ENCODE measurements at places on chromosomes 2 and 18.
A peak's percentile ranks its signal among the peaks of the same experiment; 100 is the strongest.

GRCh38 chr2:134721596-134721995 is 2.8 kb upstream of the TMEM163 start:
- DNase-seq: no peak

- DNase-seq: no peak
Measured at GRCh38 chr2:235564884-235565530, 71.2 kb downstream of the AGAP1 start.

GRCh38 chr2:30366199-30366691 is 80.8 kb upstream of the LCLAT1 start:
- no peak for DNase-seq

DNA sequence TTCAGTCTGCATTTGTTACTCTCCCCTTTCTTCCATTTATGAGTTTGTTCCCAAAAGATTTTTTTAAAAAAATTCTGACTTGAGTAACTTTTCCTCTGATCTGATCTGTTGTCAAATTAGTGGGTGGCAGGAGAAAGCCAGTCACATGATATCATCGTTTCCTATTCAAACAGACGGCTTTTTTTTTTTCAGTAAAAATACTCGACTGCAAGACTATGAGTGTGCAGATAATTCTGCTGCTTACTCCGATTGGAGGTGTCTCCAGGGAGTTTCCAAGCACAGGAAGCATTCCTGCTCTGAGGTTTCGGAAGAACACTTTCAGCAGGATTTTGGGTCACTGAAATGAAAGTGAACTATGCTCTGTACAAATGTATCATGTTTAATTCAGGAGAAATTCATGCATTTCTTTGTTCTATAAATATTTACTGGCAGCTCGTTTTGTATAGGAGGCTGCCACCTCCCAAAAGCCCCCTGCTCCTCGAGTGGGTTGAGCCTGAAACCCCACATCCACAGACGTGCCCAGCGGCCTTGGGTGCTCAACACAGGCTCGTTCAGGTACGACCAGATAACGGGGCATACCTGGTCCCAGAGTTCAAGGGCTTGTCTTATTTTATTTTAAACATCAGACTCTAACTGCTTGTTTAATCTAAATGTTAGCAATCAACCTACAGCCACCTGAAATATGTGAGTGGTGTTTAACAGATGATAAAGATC is 126.9 kb upstream of the ZNF516 start:
- DNase-seq: no peak

DNA sequence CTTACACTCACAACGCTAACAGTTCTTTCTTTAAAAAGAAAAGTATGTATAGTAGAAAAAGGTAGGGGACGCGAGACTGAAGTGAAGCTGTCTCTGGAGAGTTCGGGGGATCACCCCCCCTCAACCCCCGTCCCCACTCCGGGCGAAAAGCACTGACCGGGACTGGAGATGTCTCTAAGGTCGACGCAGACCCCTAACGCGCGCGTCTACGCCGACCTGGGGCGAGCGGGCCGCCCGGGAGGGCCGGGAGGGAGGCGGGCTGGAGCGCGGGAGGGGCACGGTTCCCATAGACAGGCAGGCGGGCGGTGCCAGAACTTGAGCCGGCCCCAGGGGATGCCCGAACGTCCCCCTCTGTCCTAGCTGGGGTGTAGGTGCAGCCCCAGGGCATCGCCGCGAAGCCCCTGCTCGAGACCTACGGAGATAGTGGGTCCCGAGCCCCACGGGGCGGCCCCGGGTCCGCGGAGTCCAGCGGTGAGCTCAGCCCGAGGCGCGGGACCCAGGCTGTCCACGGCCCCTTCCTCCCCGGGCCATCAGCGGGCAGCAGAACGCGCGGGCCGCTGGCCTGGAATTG is 82.2 kb downstream of the CHRNA1 start:
- peak; percentile 50 for DNase-seq

DNA sequence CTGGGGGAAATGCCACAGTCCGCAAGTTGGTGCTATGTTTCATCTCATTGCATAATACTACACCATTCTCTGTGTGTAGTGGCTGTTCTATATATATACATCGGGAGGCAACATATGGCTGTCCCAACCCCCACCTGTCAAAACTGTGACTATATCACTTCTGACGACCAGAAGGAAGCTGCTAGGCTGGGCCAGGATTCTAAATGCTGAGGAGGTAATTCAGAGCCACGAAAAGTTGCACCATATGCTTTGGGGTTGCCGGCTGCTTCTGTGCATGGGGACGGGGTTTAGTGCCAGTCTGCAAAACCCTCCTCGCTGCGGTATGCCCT is 117.3 kb downstream of the MSH2 start:
- DNase-seq: peak; percentile 97

DNA sequence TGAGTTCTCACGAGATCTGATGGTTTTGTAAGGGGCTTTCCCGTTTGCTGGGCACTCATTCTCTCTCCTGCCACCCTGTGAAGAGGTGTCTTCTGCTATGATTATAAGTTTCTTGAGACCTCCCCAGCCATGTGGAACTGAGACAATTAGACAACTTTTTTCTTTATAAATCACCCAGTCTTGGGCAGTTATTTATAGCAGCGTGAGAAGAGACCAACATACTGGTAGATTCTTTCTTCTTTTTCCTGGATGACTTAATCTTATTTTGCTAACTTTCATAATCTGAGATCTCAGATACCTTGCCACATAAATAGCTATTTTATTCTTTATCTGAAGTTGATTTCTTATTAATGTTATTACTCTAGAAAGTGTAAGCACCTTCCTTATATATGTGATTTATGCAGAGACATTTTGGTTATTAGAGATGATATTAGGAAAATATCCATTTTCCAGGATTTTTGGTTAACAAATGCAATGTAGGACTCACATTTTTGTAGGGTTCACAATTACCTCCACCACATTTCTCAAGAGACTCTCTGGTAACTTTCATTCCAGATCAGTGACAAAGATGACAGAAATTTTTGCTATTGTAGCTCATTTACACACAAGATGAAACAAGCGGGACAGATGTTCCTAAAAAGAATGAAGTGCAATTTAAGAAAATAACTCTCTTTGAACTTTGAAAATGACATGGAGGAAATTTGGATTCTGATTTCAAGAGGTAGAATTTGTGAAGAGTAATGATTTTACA is 97.9 kb upstream of the RND3 start:
- DNase-seq: no peak

GRCh38 chr2:8691859-8692437 is 10.1 kb downstream of the ID2 start:
- no peak for DNase-seq

DNA sequence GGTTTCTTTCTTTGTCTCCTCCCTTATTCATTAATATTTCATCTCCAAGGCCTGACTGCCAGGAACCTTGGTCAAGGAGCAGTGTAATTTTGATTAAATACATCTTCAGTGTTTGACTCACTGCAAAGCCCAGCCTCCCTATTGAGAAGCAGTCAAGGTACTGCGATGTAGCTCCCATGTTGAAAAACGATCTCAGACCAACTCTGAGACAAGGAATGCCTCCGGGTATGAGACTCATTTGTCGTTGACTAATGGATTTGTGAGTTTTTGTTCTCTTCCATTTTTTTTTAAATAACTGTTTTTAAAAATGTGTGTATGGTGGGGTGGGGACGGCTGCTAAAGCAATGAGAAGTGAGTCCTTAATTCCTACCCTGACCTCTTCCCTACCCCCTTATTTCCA is 361.6 kb downstream of the SOX11 start:
- no peak for DNase-seq

- DNase-seq: peak; percentile 81
Measured at GRCh38 chr2:88590998-88591613, 36.2 kb downstream of the EIF2AK3 start.

DNA sequence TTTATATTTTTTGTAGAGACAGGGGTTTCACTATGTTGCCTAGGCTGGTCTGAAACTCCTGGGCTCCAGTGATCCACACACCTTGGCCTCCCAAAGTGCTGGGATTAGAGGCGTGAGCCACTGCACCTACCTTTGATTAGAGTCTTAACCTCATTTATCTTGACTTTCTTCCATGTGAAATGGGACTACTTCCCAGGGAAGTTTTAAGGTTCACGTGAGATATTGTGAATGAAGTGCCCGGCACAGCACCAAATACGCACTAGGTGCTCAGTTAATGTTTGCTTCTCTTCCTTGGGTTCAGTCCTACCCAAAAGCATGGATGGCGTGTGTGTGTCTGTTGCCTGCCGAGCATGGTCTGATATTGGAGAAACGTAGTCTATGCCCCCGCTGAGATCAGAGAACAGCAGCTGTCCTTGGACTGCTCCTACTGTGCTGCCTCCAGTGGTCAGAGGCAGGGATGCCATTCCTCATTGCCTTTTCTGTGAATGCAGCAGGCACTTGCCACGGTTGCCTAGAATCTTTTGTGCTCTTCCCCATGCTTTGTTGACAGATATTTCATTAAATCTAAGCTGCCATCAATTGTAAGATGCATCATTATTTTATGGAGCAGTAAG is 12.3 kb upstream of the TFCP2L1 start:
- peak; percentile 85 for DNase-seq

DNA sequence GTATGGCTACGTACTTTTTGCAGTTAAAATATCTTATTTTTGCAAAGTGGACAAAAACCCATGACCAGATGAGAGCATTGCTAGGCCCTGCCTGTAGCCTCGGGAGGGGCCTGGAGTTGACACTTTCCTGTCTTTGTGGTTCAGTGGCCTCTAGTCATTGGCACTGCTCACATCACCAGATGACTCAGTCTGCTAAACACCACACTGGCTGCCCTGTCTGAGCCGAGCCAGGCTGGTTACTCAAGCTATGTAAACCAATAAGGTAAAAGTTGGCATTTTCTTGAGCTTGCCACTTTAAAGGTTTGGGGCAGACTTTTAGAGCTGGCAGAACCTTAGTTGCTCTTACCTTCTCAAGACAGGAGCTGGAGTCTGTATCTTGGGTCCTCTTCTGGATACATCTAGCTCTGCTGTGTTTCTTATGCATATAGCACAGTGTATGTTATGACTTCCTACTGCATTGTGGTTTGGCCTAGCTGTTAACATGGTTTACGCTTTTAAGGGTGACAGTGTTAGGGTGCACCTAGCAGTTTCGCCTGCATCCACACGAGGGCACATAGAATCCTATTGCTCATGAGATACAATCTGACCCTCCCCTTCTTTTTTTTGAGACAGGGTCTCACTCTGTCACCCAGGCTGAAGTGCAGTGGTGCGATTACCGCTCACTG is 76.4 kb downstream of the AP1S3 start:
- no peak for DNase-seq

DNA sequence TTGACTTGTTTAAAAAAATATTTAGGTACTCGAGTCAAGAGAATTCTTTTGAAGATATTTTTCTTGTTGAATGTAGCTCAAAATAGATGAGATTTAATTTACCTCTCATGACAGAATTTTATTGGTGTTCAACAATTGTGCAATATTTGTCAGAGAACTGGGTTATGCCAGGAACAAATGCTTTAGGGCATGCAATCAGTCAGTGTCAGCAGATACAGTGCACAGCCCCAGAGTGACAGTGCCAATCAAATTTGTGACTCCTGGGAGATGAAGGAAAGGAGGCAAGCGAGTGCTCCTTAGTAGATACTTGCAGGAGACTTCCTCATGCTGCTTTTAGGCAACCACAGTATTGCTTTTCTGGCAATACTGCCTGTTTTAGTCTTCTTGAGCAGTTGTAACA is 81.2 kb upstream of the DSEL start:
- DNase-seq: no peak

- DNase-seq: no peak
Measured at GRCh38 chr2:7673853-7674252, 756.6 kb downstream of the RNF144A start.

GRCh38 chr2:63049970-63050333 is 678 bp upstream of the OTX1 start:
- peak; percentile 81 for DNase-seq

Data from NCI-H82 (cell line).